ENCODE measurements at places on chromosomes 13 and 19.

DNA sequence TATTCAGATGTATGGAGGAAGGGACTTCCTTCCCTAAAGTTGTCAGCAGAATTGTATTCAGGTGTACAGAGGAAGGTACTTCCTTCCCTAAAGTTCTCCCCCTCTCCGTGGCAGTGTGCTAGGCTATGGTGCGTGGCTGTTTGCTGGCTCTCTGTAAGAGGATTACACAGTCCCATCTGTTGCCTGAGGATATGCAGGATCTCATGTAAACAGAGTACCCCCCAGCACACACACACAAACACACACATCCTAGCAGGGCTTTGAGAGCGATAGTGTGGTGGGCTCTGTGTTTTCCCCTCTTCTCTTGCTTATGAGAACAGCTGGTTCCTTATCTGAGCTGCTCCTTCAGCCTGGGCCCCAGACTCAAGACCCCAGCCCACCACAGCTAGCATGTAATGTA is 10.3 kb downstream of the NEK5 start:
- no peak overlapping the region for H3K27ac ChIP-seq
- no peaks in the 10 kb centered on the region for H3K27me3 ChIP-seq
- no peak overlapping the region for H3K4me3 ChIP-seq

DNA sequence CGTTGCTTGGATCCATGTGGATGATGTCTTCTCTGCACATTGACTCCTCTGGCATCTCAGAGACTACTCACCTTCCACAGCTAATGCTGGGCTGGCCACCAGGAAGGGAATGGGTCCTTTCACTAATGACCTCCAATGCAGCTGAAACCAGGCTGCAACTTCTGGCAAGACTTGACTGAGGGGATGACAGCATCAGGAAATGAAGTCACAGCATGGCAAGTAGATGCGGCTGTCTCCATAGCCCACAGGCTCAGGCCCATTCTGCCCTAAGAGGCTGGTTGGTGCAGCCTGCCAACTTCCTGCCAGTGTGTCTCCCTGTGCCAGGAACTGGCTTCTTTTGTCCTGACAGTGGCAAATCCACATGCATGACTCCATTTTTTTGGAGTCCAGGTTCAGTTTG is 467.3 kb downstream of the TSHZ3 start:
- H3K27me3 ChIP-seq, result no peaks in the 10 kb centered on the region
- peaks cover 9% of the 10 kb centered on the region for H3K4me1 ChIP-seq
- H3K4me3 ChIP-seq, result no peak overlapping the region
- no peak overlapping the region for H3K27ac ChIP-seq
- no peak for DNase-seq
- no peaks in the 10 kb centered on the region for H3K36me3 ChIP-seq

DNA sequence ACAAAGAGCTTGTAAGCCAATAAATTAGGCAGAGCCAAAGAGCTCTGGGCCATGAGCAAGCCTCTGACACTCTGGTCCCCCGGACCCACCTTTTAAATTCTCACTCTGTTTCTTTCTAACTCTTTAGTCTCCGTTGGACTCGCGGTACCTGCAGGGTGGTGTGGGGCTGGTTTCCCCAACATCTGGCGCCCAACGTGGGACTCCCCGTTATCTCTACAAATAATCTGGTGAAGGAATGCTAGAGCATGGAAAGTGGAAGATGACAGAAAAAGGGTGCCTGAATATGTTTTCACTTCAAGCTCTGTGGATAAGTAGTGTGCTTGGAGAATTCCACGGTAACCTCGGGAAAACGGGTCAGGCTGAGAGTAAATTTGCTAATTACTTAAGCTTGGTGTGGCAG is 36.5 kb upstream of the CYP2B6 start:
- H3K27me3 ChIP-seq, result no peaks in the 10 kb centered on the region
- H3K4me1 ChIP-seq, result peaks cover 7% of the 10 kb centered on the region

GRCh38 chr13:36061621-36062020 is 69.6 kb downstream of the DCLK1 start:
- no peak overlapping the region for H3K27ac ChIP-seq
- no peaks in the 10 kb centered on the region for H3K27me3 ChIP-seq

DNA sequence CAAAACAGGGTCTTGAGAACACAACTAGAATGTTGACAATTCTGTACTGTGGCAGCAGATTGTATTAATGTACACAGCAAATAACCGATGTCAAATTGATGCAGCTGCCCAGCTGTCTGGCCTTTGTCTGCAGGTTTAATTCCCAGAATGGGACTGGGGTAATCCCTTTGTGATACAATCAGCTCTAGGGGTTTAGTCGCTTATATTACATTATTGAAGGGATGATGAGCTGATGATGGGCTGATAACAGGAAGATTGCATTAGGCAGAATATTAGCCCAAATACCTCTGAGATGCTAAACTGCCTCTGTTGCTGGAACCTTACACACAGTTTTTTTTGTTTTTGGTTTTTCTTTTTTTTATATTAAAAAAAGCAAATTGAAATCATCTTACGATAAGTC is 265.0 kb downstream of the RBM26 start:
- no peak overlapping the region for H3K4me3 ChIP-seq
- H3K27me3 ChIP-seq, result no peaks in the 10 kb centered on the region
- no peaks in the 10 kb centered on the region for H3K36me3 ChIP-seq
- peaks cover 12% of the 10 kb centered on the region for H3K4me1 ChIP-seq
- DNase-seq, result peak; percentile 30
- H3K27ac ChIP-seq, result no peak overlapping the region

DNA sequence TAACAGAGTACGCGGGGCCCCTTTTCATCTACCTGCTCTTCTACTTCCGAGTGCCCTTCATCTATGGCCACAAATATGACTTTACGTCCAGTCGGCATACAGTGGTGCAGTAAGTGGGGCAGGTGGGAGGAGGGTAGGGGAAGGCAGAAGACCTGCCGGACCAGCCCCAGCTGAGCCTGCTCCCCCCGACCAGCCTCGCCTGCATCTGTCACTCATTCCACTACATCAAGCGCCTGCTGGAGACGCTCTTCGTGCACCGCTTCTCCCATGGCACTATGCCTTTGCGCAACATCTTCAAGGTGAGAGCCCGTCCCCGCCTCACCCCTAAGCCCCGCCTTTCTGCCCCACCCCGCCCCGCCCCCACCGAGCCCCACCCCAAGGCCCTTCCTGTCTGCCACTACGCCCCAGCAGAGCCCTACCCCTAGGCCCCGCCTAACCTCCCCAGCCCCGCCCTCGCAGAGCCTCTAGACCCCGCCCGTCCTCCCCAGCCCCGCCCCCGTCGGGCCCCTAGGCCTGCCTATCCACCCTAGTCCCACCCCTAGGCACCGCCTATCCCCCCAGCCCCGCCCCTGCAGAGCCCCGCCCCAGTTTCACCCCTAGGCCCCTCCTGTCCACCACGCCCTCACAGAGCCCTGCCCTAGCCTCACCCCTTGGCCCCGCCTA is 7.7 kb downstream of the NDUFB7 start:
- no peak overlapping the region for H3K27ac ChIP-seq
- H3K4me1 ChIP-seq, result peaks cover 32% of the 10 kb centered on the region
- no peak overlapping the region for H3K4me3 ChIP-seq
- H3K27me3 ChIP-seq, result no peaks in the 10 kb centered on the region

GRCh38 chr19:6230991-6231448 is 48.8 kb downstream of the MLLT1 start:
- no peak overlapping the region for H3K4me3 ChIP-seq
- H3K4me1 ChIP-seq, result peaks cover 28% of the 10 kb centered on the region
- no peak for DNase-seq
- H3K27ac ChIP-seq, result no peak overlapping the region
- H3K27me3 ChIP-seq, result no peaks in the 10 kb centered on the region
- no peaks in the 10 kb centered on the region for H3K36me3 ChIP-seq

DNA sequence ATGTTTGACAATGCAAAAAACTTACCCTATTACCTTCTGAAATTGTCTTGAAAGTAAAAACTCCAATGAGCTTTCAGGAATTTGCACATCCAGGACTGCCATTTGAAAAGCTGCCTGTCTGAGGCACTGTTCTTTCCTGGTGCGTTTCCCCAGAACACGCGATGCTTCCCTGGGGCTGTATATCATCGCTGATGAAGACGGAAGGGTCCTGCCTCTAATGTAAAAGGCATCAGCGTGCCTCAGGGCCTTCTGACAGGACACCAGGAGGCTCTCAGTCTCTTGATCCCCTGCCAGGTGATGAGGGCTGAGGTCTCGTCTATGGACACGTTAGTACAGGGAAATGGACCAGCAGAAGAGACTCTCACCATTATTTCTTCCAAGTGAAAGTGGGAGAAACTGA is 296.8 kb downstream of the EFNB2 start:
- H3K27me3 ChIP-seq, result no peaks in the 10 kb centered on the region
- H3K36me3 ChIP-seq, result no peaks in the 10 kb centered on the region
- no peak for DNase-seq
- no peak overlapping the region for H3K27ac ChIP-seq
- no peaks in the 10 kb centered on the region for H3K4me1 ChIP-seq
- no peak overlapping the region for H3K4me3 ChIP-seq

DNA sequence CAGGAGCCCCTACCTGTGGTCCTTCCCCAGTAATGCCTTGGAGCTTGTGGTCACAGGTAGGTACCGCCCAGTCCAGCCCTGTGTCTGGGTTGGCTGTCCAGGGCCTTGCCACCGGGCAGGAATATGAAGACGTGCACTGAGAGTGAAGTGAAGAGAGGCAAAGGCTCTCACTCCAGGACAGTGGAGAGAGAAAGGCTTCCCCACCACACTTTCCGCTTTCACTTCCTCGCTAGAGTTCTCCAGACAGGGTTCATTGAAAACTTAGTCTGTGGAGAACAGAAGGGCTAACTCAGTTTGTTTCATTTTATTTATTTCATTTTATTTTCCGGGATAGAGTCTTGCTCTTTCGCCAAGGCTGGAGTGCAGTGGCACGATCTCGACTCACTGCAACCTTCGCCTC is 14.2 kb downstream of the FCAR start:
- H3K27ac ChIP-seq, result no peak overlapping the region
- no peak for DNase-seq
- no peaks in the 10 kb centered on the region for H3K4me1 ChIP-seq

DNA sequence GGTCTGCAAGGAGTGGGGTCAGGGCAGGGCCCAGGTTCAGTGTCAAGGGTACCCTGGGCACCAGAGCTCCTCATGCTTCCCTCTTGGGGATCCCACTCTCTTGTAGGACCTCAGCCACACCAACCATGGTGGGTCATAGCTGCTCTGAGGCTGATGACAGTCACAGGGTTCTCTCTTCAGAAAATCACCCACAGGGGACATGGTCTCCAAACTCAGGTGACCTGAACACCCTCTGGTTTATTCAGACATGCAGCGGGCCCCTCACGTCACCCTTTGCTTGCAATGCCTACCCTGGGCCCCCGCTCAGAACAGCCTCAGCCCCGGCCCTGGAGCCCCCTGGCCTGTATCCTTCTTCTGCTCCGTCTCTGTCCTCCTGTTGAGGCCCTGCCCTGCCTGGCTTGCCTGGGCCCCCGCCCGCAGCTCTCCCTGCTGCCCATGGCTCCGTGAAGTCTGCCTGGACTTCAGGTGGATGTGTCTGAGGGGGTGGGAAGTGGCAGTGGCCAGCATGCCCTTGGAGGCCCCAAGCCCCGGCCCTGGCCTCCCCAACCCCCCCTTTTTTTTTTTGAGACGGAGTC is 20.4 kb downstream of the CHERP start:
- H3K27me3 ChIP-seq, result no peaks in the 10 kb centered on the region
- H3K36me3 ChIP-seq, result no peaks in the 10 kb centered on the region
- no peak overlapping the region for H3K4me3 ChIP-seq
- DNase-seq, result no peak

GRCh38 chr19:944171-944567 is 18.3 kb downstream of the ARID3A start:
- H3K27me3 ChIP-seq, result no peaks in the 10 kb centered on the region
- H3K4me3 ChIP-seq, result no peak overlapping the region
- no peaks in the 10 kb centered on the region for H3K4me1 ChIP-seq
- DNase-seq, result no peak
- no peak overlapping the region for H3K27ac ChIP-seq

- H3K36me3 ChIP-seq, result no peaks in the 10 kb centered on the region
Measured at GRCh38 chr13:85662186-85662585, 137.0 kb downstream of the SLITRK6 start.

- DNase-seq, result no peak
- no peaks in the 10 kb centered on the region for H3K36me3 ChIP-seq
- peaks cover 32% of the 10 kb centered on the region for H3K27me3 ChIP-seq
Measured at GRCh38 chr19:46423188-46423587, 5.5 kb downstream of the PNMA8C start.

GRCh38 chr19:5692723-5693194 is 2.7 kb downstream of the RPL36 start:
- no peak for DNase-seq
- H3K27me3 ChIP-seq, result no peaks in the 10 kb centered on the region
- no peak overlapping the region for H3K4me3 ChIP-seq
- no peak overlapping the region for H3K27ac ChIP-seq
- H3K4me1 ChIP-seq, result no peaks in the 10 kb centered on the region

DNA sequence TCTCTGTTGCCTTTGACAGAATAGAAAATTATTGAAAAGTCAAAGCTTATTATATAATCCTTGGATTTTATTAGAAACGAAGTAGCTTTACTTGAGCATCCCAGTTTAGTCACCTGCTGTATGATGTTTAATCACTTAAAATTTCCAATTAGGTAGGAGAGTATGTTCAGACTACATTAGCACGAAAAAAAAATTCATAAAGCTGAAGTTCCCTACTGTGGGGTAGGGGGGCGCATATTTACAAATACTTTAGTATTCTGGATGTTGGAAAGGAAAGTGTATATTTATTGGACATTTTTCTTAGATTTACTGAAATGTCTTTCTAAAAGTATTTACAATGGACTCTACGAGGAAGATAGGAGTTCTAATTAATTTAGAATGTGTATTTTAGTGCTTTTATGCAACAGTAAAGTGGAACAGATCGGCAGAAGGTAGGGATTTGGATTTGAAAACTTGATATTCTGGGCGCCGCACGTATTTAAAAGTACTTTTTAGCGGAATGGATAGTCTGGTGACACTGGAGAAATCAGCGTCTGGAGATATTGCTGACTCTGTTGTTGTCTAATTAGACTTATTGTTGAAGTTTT is 1.9 kb downstream of the CDK8 start:
- DNase-seq, result no peak
- H3K4me3 ChIP-seq, result peak overlapping the region; percentile 81
- H3K4me1 ChIP-seq, result peaks cover 40% of the 10 kb centered on the region
- no peak overlapping the region for H3K27ac ChIP-seq
- no peaks in the 10 kb centered on the region for H3K36me3 ChIP-seq
- peaks cover 3% of the 10 kb centered on the region for H3K27me3 ChIP-seq

GRCh38 chr19:19077103-19077502 is 13.3 kb downstream of the SLC25A42 start:
- H3K4me1 ChIP-seq, result no peaks in the 10 kb centered on the region
- H3K27me3 ChIP-seq, result no peaks in the 10 kb centered on the region
- H3K4me3 ChIP-seq, result no peak overlapping the region
- no peaks in the 10 kb centered on the region for H3K36me3 ChIP-seq
- H3K27ac ChIP-seq, result no peak overlapping the region
